Stimulated activated CD8-positive, alpha-beta memory T cell treated with anti-CD3 and anti-CD28 coated beads, Interleukin-15, amount 100 ng/mL, for 48 hours (primary cell): ENCODE measurements at places on chromosomes 2 and 18.

GRCh38 chr2:39301352-39301751, 57.6 kb upstream of the CDKL4 start:
- DNase-seq, result no peak

DNA sequence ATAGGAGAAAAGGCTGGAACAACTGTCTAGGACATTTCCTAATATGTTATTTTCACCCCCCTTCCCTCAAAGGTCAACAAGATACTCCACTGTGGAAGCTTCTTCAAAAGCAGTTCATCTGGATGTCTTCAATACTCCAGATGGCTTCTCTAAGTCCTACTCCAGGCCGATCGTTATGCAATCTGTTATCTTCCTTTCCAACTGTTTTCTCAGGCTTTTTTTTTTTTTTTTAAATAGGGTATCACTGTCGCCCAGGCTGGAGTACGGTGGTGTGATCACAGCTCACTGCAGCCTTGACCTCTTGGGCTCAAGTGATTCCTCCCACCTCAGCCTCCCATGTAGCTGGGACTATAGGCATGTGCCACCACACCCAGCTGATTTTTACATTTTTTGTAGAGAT, 26.3 kb downstream of the ATP8B1 start:
- DNase-seq, result no peak

DNA sequence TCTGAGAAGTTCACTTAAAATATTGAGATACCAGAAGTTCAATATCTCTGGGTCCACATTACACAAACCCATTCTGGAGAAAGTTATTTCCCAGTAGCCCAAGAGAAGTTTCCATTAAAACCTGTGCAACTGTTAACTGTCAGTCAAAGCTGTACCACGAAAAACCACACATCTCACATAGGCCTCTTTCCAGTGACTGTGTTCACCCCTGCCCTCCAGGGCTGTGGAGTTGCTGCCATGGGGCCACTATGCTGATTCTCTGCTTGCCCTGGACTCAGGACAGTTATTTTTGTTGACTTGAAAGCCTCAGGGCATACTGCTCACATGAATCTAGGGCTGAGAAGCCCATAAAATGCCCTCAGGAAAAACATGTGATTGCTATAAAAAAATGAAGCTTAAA, 153.8 kb downstream of the PIEZO2 start:
- DNase-seq, result no peak

DNA sequence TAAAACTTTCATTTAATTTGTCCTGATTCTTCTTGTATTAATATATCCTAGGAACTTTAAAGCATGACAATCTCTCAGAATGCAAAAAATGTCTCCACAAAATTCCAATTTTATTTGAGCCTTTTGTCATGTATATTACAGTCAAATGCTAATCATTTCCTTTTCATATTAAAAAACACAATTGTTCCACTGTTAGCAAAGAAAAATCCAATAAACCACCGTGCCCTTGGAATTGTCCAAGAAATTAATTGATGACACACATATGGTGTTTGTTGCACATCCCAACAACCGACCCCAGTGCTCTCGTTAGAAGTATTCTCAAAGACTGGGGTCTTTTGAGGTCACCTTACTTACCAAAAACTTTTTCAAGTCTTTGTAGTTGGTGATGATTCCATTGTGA, 28.1 kb downstream of the GFPT1 start:
- DNase-seq, result no peak

DNA sequence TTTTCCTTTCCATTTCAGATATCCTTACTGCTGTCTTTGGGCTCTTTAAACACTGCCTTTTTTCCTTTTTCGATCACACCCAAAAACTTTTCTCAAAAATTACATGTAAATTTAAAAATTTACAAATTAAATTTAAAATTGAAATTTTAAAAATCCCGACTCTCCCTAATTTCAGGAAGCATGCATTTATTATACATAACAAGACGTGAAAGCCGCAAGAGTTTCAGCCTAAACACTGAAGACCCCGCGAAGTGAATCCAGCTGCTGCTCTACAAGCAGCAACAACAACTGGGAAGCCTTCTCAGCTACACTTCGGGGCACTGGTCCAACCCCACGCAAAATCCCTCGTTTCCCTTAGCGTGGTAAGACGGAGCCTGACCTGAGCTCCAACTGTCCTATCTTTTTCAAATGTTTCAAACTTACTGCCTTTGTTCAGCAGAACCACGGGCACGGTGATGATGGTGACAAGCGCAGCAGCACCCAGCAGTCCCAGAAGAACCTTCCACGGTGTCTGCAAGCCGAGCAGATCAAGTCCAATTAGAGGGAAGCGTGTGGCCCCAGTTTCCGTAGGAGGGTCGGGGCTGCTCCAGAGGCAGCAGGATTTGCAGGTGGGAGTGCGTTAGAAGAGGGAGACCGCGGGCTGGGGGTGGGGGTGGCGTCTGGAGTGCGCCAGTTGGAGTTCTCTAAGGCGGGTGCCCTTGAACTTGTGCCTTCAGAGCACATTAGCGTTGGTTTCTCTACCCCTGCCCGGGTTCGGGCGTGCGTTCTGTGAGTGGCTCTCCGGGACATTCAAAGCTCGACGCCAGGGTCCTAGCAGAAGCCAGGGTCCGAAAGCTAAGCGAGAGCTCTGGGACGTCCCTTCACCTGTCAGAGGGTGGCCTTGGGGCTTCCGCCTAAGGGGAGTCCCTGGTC, 783 bp downstream of the DPP4 start:
- no peak for DNase-seq

DNA sequence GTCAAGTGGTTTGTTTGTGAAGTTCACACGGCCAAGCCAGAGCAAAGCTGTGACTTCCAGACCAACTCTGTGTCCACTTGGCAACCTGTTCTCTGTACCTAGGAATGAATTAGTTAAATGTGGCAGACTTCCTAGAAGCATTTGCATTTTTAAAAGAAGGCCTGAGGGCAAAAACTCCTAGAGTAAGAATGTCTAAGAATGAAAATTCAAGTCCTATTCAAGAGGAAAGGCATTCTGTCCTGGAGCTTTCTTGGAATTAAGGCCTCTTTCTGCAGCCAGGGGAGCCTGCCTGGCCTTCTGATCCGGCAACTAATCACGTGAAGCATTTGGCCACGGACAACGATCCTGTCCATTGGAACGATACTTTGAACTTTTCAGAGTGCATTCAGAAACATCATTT, 155.0 kb downstream of the SETBP1 start:
- no peak for DNase-seq

DNA sequence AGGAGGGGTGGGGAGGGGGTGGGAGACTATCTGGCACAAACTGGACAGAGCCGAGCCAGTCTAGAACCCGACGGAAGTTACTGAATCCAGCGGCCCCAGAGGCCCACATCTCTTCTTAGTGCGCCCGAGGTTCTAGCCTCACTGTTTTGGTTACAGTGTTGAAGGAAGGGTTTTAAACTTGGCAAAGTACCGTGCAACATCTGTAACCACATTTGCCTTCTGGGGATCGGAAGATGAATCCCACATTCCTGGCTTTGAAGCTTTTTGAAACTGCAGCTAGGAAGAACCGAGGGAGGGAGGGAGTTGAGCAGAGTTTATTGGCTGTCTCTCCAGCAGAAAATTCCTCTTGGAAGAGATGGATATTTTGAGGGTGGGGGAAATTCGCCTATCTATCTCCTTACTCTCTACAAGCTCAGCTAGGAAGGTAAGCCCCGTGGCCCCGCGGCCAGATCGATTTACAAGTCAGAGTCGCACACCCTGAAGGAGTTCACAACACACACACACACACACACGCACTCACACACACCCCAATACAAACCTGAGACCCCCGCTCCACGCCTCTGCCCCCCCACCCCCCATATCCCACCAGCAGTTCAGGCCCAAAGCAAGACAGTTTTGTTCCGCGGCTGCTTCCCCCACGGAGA, 1.0 kb downstream of the ACVR1 start:
- DNase-seq, result no peak
